ENCODE measurements at places on chromosomes 16 and 17.

DNA sequence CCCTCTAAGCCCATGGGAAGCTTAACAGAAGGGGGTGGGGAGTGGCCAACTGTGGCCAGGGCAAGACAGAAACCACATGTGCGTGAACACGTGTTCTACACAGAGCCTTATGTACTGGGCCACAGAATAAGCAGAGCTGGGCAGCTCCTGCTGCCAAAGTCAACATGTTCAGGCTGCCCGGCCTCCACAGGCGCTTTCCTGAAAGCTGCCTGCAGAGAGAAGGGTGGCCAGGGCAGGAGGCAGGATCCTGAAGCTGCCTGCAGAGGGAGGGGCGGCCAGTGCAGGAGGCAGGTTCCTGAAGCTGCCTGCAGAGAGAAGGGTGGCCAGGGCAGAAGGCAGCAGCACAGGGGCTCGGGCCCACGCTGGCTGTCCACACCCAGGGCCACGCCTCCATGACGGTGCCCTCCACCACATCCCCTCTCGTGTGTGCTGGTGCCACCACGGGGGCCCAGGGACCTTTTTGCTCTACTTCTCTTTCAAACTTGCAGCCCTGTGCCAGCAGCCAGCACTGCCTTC, 79.5 kb downstream of the ANKRD11 start:
- DNase-seq, result no peak

DNA sequence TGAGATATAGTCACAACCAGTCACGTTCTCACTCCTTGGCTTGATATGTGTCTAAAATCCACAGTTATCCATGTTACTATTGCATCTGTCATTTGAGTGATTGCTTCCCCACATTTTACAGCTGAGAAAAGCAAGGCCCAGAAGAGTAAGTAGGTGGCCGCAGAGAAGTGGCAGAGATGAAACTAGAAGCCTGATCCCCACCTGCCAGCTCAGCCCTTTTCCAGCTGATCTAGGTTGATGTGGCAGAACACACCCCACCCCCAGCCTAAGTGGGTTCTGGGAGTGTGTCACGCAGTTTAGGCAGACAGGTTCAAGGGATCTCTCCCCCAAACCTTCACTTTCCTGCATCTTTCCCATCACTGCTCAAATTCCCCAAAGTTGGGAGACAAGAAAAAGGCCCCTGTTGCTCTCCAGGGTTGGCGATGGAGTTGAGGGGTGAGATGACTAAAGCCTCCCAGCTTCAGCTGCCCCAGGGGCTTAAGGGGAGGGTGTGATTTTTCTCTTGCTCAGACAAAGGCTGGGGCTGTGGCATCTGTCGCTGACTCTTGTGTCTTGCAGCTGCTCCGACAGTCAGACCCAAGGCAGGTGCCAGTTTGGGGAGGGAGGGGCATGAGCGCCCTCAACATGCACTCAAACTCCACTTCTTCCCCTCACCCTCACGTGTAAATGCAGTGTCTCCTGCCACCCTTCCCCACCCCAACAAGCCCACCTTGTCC, 48.9 kb upstream of the LHX1 start:
- DNase-seq, result no peak

- no peak for DNase-seq
Measured at GRCh38 chr17:27518545-27519521, 62.6 kb downstream of the KSR1 start.

DNA sequence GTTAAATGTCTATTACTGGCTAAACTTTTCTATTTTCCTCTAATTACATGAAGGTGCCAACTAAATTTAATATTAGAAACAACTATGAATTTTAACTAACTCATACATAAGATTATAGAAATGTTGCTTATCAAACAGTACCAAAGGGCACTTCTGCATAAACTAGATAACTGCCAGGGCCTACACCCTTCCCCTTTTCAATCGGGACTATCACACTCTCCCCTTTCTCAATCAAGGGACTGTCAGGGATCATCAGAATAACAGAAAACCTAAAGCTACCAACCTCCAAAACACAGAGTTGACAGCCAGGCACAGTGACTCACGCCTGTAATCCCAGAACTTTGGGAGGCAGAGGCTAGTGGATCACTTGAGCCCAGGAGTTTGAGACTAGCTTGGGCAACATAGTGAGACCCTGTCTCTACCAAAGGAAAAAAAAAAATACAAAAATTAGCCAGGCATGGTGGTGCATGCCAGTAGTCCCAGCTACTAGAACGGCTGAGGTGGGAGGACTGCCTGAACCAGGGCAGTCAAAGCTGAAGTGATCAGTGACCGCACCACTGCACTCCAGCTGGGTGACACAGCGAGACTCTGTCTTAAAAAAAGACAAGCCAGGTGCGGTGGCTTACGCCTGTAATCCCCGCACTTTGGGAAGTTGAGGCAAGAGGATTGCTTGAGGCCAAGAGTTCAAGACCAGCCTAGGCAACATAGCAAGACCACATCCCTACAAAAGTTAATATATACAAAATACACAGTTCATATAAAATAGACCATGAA, 3.2 kb upstream of the PHLPP2 start:
- no peak for DNase-seq

- no peak for DNase-seq
Measured at GRCh38 chr16:19856120-19856519, 28.5 kb downstream of the GPRC5B start.

DNA sequence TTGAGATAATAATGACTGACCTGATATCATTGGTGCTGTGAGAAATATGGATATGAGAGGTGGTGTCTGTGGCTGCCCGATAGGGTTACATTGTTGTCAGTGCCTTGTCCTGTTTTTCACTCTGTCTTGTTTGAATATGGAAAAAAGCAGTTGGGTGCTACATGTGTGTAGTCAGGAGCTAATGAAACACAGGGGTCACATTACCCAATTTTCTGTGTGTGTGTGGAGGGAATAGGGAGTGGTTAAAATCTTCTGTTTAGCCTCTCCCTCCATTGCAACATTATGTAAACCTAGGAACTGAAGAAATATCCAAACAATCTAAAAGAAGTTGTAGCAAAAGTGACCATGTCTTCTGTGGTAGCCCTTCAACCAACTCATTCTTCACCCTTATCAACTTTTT, 527.7 kb upstream of the SOX9 start:
- DNase-seq, result no peak

GRCh38 chr16:78599271-78599670, 499.8 kb downstream of the WWOX start:
- DNase-seq, result no peak
